ENCODE measurements at places on chromosomes 2 and 18.

GRCh38 chr18:45222180-45222579 is 393.1 kb upstream of the SLC14A2 start:
- no peak for DNase-seq

- DNase-seq = no peak
Observed at GRCh38 chr2:234980451-234981187, 28.8 kb downstream of the SH3BP4 start.

- DNase-seq = no peak
Observed at GRCh38 chr2:10919771-10920621, 8.3 kb downstream of the KCNF1 start.

GRCh38 chr2:234368861-234369261 is 128.0 kb downstream of the ARL4C start:
- DNase-seq = no peak

DNA sequence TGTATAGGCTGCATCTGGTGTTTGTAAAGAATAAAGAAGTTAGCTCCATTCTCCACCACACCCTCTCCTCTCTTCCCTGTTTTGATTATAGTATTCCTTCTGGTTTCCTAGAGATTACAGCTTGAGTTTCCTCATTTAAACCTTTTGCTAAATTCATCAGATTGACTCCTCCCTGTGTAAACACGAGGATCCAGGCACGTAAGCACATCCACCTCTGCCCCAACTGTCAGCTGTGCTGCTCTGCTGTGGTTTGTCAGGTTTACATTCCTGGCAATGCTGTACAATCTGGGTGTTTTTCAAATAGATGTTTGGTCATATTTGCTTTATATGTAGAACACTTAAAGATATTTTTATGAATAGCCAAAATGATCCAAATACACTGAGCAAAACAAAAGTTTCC is 302.8 kb downstream of the PTGR3 start:
- DNase-seq = no peak

DNA sequence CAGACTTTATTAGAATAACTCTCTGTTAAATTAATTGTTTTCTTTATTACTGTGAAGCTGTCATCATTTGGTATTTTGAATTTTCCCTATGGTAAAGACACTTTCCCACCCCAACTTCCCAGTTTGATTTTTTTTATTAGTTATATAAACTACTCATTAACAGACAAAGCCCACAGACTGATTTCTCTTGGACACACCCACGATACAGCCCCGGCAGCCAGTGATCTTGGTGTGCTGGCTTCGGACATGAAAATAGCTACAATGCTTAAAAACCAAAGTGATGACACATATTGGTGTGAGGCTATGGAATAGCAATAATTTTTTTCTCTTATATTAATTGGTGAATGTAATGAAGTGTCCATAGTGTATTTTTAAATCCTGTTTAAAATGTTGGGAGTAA is 225.4 kb upstream of the SIX3 start:
- DNase-seq = no peak

GRCh38 chr2:134677856-134678756 is 40.7 kb downstream of the TMEM163 start:
- no peak for DNase-seq

DNA sequence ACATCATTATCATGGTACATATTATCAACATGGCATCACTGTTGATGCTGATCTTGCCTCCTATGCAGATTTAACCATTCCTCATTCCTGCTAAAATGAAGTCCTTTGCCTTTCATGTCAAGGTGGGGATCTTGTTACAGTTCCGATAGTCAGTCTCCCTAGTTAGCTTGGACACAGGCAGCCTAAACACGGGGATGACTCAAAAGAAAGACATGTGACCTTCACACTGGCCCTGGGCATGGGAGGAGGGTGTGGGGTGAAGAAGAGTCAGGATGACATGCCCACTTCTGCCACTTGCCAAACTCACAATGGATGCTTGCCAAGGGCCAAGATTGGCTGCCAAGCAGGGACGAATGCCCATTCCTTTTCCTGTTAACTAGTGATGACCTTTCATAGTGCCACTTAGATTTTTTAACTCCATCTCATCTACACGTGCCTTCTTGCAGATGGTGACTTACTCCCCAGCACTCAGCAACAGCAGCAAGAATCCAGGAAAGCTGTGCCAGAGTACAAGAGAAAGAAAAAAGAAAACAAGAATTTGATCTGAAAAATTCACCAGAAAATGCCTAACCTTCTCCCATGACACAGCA is 13.9 kb upstream of the SLC1A4 start:
- peak; percentile 75 for DNase-seq

DNA sequence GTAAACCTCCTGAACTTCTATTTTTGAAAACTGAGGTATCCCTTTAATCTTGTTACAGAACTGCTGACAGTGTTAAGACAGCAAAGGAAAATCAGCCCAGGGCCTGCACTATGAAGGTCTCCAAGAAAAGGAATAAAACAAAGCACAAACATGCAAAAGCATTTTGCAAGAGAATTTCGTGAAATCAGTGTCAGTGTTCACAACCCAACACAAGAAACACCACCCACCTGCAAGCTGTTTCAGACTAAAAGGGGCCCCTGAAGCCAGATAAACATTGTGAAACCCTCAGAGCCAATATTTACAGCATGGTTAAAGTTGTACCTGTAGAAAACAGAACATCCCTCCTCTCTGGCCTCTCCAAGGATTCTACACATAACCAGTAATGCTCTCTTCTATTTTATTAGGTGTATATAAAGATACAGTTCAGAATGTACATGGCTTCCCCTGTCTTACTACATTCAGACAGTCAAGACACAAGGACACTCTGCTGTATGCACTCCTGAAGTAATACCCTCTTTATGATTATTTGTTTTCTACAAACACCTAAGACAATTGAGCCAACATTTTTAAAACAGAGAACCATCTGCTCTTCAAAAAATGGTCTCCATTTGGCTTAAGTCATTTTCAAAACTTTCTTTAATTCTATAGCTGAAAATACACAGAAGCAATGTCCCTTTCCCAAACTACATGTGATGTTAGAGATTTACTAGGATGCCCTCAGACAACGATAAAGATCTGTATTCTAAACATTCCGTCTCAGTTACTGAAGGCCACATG is 149.5 kb upstream of the ZFP36L2 start:
- DNase-seq = no peak

DNA sequence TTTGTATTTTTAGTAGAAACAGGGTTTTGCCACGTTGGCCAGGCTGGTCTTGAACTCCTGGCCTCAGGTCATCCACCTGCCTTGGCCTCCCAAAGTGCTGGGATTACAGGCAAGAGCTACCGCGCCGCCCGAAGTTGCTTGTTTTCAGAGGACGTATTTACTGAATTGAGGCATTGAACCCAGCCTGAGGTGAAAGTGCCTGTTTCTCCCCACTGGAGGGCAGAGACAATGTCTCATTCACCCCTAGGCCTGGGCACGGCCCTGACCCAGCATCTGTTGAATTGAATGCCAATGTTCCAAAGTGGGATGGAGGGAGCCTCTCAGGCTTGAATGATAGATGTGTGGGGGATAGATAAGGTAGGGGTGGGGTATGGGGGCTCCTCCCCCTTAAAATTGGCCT is 4.5 kb upstream of the TMBIM1 start:
- DNase-seq = no peak

- peak; percentile 26 for DNase-seq
Observed at GRCh38 chr18:2534906-2535305, 36.4 kb downstream of the METTL4 start.

DNA sequence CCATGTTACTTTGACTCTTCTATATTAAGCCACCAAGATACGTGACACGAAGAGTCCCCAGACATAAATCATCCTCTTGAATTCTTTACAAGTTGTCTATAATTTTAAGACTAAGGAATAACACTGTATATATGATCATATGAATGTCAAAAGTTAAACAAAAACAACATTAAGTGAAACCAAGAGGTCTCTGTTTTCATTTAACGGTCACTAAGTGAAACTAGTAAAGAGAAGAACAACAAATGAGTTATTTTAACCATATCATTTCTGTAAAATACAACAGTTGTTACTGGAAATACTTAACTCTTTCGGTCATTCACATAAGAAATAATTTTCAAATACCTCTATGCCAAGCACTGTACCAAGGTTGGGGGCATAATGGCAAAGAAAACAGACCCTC is 45.7 kb upstream of the STK17B start:
- DNase-seq = no peak

GRCh38 chr18:14189858-14190257 is 57.6 kb upstream of the ZNF519 start:
- DNase-seq = peak; percentile 16

DNA sequence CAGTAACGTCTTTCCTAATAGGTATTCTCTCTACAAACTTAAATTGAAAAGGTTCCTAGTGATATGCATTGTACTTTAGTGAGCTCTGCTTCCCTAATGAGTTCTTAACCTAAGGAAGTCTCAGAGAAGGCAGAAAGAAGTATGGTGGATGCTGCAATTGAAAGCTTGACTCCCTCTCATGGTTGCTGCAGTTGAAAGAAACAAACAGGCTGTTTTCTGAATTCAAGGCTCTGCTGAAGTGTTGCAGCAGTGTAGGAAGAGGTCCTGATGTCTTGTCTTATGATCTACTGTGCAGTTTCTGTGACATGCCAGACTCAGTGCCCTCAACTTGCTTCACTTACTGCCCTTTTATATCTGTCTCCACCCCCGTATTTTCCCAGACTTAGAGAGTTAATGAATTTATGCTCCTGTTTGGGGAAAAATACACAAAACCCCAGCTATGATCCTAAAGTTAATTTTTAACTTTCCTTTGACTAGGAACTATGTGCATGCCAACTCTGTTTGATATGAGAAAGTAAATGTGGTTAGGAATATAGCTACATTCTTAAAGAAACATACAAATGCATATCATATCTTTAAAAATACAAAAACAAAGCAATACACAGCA is 655.3 kb upstream of the FAM98A start:
- peak; percentile 25 for DNase-seq

Measured in kidney epithelial cell (primary cell).